ENCODE measurements at places on chromosomes 1 and 21.

DNA sequence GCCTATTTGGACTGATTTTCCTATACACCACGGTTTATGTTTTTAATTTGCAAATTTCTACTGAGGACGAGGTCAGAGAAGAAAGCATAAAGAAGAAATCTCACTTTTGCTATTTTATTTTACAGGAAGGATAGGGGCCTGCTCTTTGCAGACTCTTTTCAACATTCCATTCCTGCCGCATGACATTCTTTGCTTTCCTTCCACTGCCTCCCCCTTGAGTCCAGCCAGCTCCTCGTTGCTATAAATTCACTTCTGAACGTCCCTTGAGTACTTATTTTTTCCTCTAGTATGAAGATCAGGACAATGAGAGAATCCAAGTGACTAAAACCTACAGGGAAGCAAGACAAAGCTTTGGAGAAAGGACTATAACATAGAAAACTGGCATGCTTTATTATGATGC is 53.4 kb upstream of the PTGFR start:
- H3K4me1 ChIP-seq, result no peaks in the 10 kb centered on the region
- H3K4me3 ChIP-seq, result no peak overlapping the region
- no peak for DNase-seq
- H3K27ac ChIP-seq, result no peak overlapping the region
- H3K27me3 ChIP-seq, result no peaks in the 10 kb centered on the region

GRCh38 chr1:225655509-225656258 is 2.8 kb upstream of the ENAH start:
- H3K4me3 ChIP-seq, result no peak overlapping the region
- H3K4me1 ChIP-seq, result peaks cover 16% of the 10 kb centered on the region
- H3K36me3 ChIP-seq, result no peaks in the 10 kb centered on the region
- peaks cover 11% of the 10 kb centered on the region for H3K27me3 ChIP-seq
- no peak for DNase-seq

- H3K36me3 ChIP-seq, result no peaks in the 10 kb centered on the region
- H3K27ac ChIP-seq, result no peak overlapping the region
- H3K27me3 ChIP-seq, result no peaks in the 10 kb centered on the region
- no peak for DNase-seq
Measured at GRCh38 chr1:218346391-218347204, 1.5 kb downstream of the TGFB2 start.

DNA sequence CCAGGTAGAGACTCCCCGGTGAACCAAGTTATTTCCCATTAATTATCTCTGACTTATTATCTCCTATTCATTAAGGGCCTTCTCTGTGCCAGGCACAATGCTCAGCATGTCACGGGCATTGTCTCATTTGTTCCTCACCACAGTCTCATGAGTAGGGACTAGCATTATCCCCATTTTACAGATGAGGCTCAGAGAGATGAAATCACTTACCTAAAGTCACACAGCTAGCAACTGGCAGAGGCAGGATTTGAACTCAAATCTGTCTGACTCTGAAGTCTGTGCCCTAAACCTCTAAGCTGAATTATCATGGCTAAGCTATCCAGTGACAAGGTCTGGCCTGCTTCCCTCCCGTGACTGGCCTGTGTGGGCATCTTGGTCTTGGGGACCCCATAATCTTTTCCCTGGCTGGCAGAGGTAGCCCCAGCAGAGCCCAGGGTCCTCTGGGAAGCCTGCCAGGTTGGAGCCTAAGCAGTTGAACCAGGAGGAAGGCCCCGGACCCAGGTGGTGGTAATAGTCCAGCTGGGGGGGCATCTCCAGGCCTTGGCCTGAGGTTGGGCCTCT is 4.5 kb downstream of the MAP7D1 start:
- peak overlapping the region; percentile 78 for H3K27ac ChIP-seq
- H3K36me3 ChIP-seq, result no peaks in the 10 kb centered on the region
- peak overlapping the region; percentile 12 for H3K4me3 ChIP-seq
- H3K4me1 ChIP-seq, result peaks cover 69% of the 10 kb centered on the region
- DNase-seq, result no peak
- H3K27me3 ChIP-seq, result no peaks in the 10 kb centered on the region

DNA sequence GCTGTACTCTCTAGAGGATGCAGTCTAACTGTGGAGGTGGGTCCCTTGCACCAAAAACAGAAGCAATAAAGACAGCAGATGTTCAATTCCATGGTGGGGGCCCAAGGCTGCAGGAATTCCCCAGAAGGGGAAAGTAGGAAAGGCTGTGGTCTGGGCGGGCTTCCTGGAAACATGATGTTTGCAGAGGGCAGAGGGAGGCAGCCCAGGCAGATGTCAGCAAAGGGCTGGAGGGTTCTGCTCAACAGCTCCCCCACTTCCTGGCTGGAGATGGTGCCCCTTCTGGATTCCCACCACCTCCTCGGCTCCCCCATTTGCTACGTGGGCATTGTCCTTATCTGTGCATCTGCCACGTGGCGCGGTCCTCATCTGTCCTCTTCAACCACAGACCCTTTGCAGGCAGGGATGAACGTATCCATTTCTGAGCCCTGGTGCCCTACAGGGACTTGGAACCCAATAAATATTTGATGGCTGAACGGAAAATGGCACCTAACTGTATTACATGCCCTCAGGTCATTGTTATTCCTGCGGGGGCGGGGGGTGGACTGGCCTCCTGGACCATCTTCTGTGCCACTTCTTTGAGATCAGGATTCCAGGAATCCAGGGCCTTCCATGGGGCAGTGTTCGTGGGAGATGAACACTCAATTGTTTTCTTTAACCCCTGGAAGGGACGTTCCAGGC is 8.4 kb upstream of the GUCA2B start:
- H3K27me3 ChIP-seq, result peaks cover 3% of the 10 kb centered on the region
- DNase-seq, result no peak
- no peaks in the 10 kb centered on the region for H3K36me3 ChIP-seq
- H3K27ac ChIP-seq, result no peak overlapping the region
- no peak overlapping the region for H3K4me3 ChIP-seq

GRCh38 chr1:29858646-29859045 is 622.3 kb downstream of the PTPRU start:
- H3K4me1 ChIP-seq, result no peaks in the 10 kb centered on the region
- no peak overlapping the region for H3K4me3 ChIP-seq
- no peaks in the 10 kb centered on the region for H3K27me3 ChIP-seq
- H3K27ac ChIP-seq, result no peak overlapping the region
- H3K36me3 ChIP-seq, result no peaks in the 10 kb centered on the region
- no peak for DNase-seq

DNA sequence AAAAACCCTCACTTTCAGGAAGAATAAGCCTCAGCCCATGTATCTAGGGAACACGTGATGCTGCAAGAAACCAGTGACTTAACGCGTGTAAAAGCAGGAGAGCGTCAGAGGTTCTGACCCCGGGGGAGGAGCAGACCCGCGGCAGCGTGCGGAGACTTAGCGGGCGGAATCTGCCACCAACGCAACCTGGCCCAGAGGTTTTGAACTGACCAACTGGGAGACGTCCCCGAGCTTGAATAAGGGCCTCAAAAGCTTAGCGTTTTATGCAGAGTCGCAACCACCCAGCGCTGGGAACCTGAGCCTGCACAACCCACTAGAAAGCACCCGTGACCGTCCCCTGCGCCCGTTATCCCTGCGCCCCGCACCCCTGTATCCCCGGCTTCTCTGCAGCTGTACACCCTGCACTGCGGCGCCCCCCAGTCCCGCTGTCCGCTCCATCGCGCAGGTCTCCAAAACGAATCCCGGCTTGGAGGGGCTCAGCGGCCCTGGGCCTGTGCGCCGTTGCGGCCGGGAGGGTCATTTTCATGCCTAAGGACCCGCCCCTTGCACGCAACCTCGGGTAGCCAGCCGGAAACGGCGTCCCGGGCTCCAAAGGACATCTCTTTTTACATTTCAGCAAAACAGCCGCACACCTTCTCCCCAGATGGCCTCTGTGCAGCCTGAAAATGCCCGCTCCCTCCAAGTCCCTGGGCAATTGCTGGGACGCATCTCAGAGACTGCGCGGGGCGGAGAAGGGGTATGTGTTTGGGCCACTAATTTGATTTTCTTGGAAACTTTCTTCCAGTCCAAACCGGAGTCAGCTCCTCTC is 29.4 kb upstream of the TRIM17 start:
- DNase-seq, result peak; percentile 26
- no peak overlapping the region for H3K27ac ChIP-seq
- H3K36me3 ChIP-seq, result no peaks in the 10 kb centered on the region
- H3K4me1 ChIP-seq, result peaks cover 12% of the 10 kb centered on the region
- peak overlapping the region; percentile 49 for H3K4me3 ChIP-seq

GRCh38 chr1:983798-984475 is 2.0 kb upstream of the PERM1 start:
- H3K36me3 ChIP-seq, result no peaks in the 10 kb centered on the region
- H3K27ac ChIP-seq, result no peak overlapping the region
- peak; percentile 49 for DNase-seq
- no peaks in the 10 kb centered on the region for H3K27me3 ChIP-seq
- no peaks in the 10 kb centered on the region for H3K4me1 ChIP-seq

DNA sequence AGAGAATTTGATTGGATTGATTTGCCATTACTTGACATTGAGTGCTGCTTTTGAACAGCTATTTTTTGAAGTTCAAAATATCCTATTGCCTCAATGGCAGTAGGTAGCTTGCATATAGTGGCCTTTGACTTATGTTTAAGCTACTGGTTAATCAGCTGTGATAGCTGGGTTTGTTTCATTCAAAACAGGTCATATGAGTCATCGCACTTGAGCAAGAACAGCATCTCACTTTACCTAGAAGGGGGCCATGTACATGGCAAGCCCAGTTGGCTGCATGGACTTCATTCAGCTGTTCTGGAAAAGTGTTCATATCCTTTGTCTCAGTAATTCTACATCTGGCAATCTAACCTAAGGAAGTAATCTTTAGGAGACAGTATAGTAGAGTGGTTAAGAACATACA is 29.0 kb upstream of the ARID1A start:
- no peak overlapping the region for H3K4me3 ChIP-seq
- no peak overlapping the region for H3K27ac ChIP-seq

- no peak overlapping the region for H3K27ac ChIP-seq
- DNase-seq, result no peak
- no peaks in the 10 kb centered on the region for H3K4me1 ChIP-seq
- H3K27me3 ChIP-seq, result no peaks in the 10 kb centered on the region
- H3K36me3 ChIP-seq, result no peaks in the 10 kb centered on the region
Measured at GRCh38 chr1:192401825-192402224, 85.0 kb downstream of the RGS21 start.

DNA sequence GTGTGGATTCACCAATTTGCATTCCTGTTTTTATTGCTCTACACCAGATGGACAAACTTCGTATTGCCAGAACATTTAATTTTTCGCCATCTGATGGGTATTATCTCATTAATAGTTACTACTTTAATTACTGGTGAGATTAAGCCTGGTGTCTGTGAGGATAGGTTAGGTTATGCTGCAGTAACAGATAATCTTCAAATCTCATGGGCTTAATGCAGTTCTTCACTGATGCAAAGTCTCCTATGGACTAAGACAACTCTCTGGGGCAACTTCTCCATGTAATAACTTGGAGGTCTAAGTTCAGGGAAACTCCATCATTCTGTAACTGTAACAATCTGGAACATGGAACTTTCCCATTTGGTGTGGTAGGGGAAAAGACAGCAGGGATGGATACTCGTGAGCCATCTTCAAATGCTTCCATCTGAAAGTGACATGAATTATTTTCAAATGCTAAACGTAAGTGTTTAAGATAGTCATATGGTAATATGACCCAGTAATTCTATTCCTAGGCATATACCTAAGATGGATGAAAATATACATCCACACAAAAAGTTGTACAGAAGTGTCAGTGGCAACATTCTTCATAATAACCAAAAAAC is 111.6 kb downstream of the LEPR start:
- H3K4me1 ChIP-seq, result no peaks in the 10 kb centered on the region
- no peaks in the 10 kb centered on the region for H3K36me3 ChIP-seq
- H3K4me3 ChIP-seq, result no peak overlapping the region
- H3K27ac ChIP-seq, result no peak overlapping the region
